GM12891 (cell line): ENCODE measurements at places on chromosomes 5 and 9.

DNA sequence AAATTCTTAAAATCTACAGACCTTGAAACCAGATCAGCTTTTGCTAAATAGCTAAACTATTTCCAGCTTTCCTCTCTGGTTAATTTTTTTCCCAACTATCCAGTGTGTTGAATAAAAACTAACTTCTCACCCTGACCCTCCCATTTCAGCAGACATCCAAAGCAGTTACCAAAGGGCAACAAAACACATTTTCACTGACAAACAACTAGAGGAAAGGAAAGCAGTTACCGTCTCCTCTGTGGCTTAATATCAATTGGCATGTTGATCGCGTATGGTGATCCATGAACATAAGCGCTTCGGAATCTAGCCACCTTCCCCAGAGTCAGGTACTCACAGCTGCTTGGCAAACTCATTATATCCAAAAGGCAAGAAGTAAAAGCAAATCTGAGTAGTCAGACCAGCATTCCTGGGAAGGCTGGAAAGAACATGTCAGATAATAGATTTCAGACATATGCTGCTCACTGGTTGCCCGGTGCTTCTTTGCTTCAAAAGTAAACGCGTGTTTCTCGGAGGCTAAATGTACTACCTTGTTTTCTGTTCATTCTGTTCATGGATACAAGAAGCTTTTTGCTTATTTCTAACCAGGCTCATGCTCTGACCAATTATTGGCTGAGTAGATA, 463.4 kb downstream of the PDE4D start:
- DNase-seq = no peak

DNA sequence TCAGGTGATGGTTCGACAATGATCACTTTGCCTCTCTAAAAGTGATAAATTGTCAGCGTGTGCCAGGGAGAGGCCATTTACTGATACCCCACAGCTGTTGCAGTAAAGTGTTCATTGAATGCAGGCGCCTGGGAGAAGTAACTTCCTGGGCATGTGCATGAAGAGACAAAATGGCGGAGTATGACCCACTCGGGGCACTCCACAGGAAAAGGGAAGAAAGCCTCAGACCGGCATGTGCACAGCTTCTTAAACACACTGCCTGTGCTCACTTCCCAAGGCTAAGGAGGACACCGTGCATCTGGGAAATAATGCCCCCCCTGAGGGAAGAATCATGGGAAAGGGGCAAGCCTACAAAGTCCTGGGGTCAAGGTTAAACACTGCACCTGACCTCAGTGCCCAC, 329.5 kb downstream of the ICE1 start:
- DNase-seq = no peak

DNA sequence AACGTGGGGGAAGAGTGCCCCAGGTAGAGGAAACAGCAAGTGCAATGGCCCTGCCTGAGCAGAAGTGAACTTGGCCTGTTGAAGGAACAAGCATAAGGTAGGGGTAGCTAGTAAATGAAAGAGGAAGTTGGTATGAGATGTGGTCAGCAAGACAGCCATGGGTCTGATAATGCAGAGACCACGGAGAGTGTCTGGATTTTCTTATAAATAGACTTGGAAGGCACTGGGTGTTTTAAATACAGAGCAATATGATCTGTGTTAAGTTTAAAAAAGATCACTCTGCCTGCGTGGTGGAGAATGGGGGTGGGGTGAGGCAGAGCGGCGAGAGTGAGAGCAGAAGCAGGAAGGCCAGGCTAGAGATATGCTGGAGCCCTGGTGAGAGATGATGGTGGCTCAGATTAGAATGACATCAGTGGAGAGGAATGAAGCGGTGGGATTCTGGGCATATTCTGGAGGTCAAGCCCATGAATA, 4.2 kb downstream of the ADAM19 start:
- peak; percentile 37 for DNase-seq

DNA sequence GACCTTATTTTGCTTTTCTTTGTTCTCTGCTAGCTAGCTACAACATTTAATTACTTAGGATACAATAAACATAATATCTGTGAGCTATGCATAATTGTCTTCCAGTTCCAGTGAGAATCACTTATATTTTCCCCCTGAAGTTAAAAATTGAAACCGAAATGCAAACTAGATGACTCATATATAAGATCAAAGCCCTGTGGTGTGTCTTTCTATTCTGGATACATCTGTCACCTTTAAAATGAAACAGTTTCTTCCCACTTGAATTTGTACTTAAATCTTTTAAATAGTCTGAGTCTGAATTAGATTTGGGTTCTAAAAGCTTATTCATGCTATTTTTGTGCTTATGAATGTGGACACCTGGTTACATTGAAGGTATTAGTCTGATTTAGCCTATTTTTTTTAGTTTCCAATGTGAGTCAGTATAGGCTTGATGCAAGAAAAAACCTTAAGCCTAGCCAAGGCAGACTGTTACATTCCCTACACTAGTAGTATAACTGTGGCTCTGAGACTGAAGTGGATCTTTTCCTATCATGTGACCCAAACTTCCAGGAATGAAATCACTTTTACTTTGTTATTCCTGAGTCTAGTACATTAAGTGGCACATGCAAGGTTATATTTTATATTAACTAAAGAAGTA, 703.5 kb upstream of the RGMB start:
- DNase-seq = no peak

- no peak for DNase-seq
Measured at GRCh38 chr9:36818965-36819870, 214.8 kb downstream of the PAX5 start.

DNA sequence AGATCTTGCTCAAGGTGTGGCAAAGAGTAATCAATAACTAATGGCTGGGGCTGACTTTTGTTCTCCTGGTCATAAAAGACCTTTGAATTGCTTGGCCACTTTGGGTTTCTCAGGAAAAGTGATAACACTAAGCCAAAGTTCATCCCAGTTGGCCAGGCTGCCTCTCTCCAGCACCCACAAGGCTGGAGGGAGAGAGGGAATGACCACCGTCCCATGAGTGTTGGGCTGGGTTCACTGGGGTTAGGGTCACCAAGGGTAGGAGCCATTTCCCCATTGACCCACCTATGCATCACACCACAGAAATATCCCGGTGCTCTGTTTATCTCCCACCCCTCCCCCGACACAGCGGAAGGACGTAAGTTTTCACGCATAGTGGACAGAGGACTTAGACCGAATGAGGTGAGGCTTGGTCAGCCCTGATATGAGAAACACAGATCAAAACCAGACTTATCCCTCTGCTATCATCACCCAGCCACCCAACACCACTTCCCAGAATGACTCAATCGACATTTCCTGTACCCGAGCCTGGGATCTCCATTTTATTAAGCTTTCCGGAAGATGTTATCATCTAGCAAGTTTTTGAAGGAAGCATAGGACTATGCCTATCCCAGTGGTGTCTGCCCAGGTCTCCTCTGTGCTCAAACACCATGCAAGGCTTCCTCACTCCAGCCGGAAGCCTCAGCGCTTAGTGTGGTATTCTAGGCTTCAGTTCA, 27.0 kb upstream of the PPARGC1B start:
- DNase-seq = no peak

DNA sequence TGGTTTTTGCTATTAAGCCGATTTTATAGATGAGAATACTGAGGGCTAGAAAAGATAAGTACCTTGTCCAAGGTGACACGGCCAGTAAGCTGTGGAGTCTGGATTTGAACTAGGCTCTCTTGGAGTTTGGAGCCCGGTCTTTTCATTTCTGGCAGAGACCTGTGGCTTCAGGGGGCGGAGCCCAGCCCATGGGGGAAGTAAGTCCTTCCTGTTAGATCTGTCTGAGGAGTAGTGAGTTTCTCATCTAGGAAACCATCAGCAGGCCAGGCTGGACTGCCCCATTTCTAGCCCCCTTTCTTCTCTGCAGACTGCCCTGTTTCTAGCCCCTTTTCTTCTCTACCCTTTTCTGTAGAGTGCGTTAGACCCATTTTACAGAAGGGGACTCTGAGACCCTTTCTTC, 521 bp upstream of the PTGS1 start:
- DNase-seq = no peak

DNA sequence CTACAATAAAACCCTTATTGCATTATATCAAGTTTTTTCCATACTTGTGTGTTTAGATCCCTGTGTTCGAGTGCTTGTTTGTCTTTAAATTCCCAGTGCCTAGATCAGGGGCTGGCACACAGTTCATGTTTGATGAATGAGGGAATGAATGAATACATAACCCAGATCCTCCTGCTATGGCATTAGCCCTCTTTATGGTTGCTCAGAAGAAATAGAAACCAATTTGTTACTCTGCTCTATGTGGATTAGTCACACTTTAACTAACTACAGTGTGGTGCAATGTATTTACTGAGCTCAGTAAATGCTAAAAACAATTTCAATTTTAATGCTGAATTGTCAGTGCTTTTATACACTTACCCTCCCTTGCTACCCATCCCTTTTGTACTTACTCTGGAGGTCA, 16.4 kb upstream of the GALNT10 start:
- DNase-seq = no peak

DNA sequence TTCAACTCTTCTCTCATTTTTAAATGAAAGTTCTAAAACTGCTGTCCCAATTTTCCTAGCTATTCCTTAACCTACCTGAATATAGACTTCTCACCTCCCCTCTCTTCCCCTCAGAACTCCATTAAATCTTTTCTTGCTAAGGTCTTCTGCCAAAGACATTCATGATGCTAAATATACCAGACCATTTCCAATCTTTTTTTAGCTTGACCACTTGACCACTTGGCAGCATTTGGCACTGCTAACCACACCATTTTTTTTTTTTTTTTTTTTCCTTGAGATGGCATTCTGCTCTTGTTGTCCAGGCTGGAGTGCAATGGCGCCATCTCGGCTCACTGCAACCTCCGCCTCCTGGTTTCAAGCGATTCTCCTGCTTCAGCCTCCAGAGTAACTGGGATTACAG, 3.6 kb upstream of the ZNF131 start:
- no peak for DNase-seq

DNA sequence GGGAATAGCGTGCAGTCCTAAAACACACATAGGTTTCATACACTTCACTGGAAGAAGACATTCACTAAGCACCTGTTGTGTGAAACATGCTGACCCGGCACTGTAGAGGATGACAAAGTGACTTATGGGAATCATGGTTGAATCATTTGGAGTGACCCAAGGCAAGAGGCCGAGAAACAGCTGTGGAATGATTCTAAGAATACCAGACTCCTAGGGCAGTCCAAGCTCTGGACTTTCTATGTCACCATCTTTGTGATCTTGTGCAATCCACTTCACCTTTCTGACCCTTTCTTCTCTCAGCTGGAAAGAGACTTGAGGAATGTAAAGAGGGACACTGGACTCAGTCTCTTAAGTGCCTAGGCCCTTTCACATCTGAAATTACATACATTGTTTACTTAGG, 13.1 kb downstream of the MSANTD3 start:
- no peak for DNase-seq
